ENCODE measurements at places on chromosomes 2 and 18.

GRCh38 chr2:1591978-1592907, 152.1 kb downstream of the PXDN start:
- no peak for DNase-seq

- no peak for DNase-seq
Observed at GRCh38 chr2:149313512-149313972, 16.8 kb upstream of the LYPD6 start.

DNA sequence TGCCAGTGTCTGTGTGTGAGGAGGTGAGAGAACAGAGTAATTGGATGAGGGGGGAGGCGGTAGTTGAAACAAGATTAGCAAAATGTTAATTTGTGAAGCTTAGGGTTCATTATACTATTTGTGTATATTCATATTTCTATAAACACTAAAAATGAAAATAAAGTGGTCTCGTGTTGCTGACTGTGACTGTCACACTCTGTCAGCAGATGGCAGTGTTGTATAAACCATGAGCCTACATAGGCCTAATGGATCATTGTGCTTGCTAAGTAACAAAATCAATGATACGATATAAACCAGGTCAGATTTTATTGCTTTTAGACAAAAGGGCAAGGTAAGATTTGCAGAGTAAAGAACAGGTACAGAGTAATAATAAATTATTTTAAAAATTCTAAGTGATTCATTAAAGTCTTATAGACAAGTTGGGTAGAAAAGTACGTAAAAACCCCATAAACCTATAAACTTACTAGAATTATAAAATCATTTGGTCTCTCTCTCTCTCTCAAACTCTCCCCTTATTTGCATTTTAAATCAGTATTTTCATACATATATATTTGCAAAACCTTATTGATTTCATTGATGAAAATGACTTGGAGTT, 182.7 kb downstream of the RPIA start:
- DNase-seq: no peak

DNA sequence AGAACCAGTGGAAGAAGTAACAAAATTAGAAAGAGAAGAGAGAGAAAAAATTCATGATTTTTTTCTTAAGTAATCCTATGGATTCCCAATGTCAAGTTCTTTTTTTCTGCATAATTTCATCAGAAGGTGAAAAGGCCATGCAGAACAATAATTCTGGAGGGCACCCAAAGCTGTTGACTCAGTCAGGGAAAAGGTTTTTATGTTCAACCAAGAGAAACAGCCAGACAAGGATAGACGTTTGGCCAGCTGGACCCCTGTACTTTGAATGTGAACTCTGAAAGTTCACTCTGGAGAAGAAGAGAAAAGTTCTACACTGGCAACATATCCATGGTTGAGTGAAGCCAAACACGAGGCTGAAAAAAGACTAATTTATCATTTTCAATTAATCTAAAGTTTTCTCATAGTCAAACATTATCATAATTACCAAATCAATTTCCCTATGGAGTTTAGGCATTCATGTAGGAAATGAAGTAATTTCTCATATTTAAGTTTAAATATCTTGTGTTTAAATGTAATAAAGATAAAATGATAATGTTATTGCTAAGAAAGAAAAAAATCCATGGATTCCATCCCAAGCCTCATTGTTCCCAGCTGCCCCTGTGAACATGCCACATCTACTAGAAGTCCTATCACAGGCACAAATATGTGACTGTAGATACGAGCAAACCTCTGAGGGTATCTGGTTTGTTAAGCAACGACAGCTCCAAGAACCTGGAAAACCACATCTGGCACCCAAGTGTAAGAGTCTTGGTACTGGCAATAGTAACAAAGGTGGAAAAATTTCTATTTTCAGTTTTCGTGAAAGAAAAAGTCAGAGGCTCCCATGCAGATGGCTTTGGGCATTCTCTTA, 742.7 kb upstream of the ACVR2A start:
- no peak for DNase-seq

- no peak for DNase-seq
Observed at GRCh38 chr2:159561786-159562185, 54.6 kb downstream of the BAZ2B start.

GRCh38 chr2:68344031-68344430, 21.1 kb upstream of the PLEK start:
- no peak for DNase-seq

DNA sequence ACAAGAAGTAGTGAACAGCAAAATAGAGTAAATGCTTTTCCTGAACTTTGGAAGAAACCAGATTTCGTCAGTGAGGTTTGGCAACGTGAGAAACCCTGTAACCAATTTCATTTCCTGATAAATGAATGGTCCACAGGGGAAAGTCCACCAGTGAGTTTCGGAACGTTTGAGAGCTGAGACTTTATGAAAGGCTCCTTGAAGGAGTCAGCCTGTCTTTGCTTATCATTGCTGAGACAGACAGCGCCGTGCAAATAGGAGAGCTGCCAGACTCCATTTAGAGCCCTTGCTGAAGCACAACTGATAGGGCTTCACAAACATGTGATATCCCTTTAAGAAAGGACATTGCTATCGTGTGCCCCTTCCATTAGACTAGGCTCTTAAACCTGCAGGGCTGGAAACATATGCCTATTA, 121.8 kb upstream of the SMAD7 start:
- DNase-seq: no peak

DNA sequence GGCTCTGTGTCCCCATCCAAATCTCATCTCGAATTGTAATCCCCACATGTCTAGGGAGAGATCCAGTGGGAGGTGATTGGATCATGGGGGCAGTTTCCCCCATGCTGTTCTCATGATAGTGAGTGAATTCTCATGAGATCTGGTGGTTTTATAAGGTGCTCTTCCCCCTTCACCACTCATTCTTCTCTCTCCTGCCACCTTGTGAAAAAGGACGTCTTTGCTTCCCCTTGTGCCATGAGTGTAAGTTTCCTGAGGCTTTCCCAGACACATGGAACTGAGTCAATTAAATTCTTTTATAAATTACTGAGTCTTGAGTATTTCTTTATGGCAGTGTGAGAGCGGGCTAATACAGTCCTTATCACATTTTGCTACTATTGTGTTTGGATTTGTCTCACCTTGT, 177.6 kb upstream of the SLC39A10 start:
- no peak for DNase-seq

GRCh38 chr2:159032580-159032979, 64.1 kb downstream of the TANC1 start:
- no peak for DNase-seq

DNA sequence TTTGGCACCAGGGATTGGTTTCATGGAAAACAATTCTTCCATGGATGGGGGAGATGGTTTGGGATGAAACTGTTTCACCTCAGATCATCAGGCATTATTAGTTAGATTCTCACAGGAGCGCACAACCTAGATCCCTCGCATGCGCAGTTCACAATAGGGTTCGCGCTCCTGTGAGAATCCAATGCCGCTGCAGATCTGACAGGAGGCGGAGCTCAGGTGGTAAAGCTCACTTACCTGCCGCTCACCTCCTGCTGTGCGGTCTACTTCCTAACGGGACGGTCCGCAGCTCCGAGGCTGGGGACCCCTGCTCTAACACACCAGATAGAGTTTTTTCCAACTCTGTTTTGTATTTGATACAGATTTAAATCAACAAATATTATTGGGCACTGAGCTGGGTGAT, 286.5 kb downstream of the MTX2 start:
- DNase-seq: no peak

GRCh38 chr2:160288324-160288723, 88.3 kb upstream of the ITGB6 start:
- DNase-seq: no peak

GRCh38 chr18:24104486-24104885, 34.4 kb upstream of the CABYR start:
- DNase-seq: no peak

DNA sequence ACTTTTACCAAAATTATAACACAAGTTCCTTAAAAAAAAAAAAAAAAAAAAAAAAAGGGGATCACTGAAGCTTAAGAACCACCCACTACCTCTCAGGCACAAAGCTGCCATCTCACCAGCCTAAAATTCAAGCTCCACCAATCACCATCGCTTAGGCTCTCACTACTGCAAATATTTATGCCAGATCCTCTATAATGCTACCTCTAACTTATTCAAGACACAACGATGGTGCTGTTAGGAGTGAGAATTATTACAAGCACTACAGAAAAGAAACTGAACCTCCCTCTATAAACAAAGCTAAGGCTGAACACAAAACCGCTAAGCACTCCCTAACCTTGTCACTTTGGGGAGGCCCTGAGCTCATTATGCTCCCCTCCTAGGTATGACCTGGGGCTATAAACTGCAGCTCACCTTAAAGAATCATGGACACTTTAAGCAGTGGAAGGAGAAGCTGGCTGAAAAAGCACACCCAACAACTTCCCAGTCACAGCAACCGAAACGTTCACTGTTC, 3.6 kb downstream of the FZD5 start:
- no peak for DNase-seq

DNA sequence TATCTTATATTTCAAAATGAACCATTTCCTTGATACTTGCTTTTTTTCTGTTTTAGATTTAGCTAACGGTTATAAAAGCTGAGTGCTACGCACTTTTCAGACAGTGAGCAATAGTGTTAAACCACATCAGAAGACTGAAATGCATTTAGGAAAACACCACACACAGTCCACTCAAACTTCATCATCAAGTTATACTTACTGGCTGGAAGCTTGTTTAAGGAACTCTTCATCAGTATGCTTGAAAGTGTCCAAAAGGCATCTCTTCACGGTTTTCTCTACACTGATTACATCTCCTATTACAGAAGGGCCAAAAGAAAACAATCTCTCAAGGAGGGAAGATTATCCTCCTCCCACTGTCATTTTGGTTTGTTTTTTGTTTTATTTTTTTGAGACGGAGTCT, 19.7 kb downstream of the ILKAP start:
- DNase-seq: no peak

DNA sequence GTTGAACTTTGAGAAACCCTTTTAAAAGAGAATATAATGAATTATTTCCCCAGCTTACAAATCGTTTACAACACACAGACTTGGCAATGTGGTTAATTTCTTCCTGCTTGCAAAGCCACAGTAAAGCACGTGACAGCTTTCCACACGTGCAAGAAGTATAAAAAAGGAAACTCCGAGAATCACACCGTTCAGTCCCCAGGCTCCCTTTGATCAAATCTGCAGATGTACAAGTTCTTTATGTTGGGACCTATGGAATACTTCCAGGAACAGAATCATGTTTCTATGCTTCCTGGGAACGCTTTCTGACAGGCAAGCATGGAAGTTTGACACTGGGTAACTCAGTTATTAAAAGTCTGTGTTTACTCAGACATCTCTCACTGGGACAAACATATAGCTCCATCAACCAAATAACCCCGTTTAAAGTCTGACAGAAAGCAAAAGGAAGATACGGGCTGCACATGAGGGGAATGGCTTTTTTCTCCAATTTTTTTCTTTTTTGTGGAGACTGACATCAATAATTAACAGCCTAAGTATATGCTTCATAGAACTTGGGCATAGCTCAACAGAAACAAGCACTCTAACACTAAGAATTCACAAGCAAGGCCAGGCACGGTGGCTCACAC, 134.8 kb downstream of the EIPR1 start:
- no peak for DNase-seq

DNA sequence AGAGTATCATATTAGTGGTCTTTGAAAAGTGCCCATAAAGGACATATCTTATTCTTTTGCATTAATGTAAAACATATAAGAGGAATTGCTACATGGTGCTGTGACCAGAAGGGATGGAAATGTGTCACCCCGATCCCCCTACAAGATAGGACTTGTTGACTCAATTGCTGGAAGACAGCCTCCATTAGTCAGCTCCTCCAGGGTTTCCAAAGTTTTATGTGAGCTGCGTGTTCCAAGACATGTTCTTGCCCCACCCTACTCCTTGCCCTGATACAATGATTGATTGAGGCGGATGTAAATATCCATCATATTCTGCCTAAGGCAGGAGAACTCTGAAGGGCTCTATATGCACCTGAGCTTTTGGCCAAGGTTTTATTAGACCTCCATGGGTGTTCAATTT, 541.0 kb upstream of the ZEB2 start:
- DNase-seq: no peak

GRCh38 chr2:129050101-129050500, 731.4 kb upstream of the HS6ST1 start:
- no peak for DNase-seq

DNA sequence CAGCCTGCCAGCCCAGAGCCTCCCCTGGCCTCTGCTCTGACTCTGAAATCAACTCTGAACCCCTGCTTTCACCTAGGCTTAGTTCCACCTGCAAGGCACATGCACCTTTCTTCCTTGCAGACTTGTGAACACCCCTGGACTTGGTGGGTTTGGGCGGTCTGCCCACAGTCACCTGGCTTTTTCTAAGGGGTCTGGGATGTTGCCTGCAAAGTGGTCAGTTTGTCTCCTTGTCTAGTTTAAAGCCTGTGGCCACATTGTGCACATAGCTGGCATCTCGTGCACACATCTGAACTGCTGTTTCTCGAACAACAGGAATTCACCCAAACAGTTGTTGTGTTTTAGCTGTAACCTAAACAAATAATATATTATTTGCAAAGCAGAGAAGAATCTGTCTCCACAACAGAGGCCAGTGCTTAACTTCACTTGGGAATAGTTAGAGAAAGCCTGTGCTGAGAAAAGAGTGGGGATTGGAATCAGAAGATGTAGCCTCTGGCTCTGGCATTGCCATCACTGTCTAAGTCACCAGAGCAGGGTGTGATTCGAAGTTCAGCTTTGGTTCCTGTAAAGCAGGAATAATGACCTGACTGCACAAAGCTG, 108.5 kb downstream of the TMEM18 start:
- no peak for DNase-seq

- no peak for DNase-seq
Observed at GRCh38 chr2:96508521-96509113, 3.5 kb upstream of the NEURL3 start.

- no peak for DNase-seq
Observed at GRCh38 chr2:41990688-41991087, 57.1 kb upstream of the PKDCC start.

GRCh38 chr2:53505826-53506225, 261.8 kb upstream of the CHAC2 start:
- no peak for DNase-seq

DNA sequence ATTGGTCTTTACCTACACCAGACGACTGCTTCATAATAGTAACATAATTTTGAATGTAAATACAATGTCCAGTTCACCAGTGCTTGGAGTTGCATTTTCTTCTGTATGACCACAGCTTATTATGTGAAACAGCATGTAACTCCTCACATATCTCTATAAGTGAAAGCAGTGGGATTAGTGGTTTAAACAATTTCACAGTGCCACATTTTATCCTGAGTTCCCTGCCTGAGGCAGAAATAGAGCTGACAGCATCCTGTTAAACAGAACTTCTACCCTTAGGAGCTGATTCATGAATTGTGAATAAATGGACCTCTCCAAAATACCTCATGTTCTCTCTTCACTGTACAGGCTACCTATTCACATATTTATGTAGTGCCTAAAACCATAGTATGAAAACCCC, 542.3 kb upstream of the VWC2L start:
- DNase-seq: no peak

- no peak for DNase-seq
Observed at GRCh38 chr18:51135795-51136194, 61.7 kb downstream of the MEX3C start.

DNA sequence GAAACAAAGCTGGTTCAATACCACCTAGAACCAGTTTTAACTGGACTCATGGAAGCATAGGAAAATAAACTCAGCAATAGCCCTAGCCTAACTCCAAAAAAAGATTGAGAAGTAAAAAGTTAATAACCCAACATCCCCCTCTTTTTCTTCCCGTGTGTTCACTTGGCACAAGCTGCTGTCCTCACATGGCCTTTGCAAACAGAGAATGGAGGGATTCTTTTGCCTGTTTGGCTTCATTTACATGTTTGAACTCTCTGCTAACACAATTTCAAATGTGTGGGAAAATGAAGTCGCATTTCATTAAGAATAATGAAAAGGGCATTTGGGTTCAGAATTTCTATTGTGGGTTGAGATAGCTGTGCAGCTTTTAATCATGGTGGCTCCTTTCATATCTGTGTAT, 589.2 kb upstream of the LRRTM1 start:
- DNase-seq: no peak
